ENCODE measurements at places on chromosomes 2 and 18.

DNA sequence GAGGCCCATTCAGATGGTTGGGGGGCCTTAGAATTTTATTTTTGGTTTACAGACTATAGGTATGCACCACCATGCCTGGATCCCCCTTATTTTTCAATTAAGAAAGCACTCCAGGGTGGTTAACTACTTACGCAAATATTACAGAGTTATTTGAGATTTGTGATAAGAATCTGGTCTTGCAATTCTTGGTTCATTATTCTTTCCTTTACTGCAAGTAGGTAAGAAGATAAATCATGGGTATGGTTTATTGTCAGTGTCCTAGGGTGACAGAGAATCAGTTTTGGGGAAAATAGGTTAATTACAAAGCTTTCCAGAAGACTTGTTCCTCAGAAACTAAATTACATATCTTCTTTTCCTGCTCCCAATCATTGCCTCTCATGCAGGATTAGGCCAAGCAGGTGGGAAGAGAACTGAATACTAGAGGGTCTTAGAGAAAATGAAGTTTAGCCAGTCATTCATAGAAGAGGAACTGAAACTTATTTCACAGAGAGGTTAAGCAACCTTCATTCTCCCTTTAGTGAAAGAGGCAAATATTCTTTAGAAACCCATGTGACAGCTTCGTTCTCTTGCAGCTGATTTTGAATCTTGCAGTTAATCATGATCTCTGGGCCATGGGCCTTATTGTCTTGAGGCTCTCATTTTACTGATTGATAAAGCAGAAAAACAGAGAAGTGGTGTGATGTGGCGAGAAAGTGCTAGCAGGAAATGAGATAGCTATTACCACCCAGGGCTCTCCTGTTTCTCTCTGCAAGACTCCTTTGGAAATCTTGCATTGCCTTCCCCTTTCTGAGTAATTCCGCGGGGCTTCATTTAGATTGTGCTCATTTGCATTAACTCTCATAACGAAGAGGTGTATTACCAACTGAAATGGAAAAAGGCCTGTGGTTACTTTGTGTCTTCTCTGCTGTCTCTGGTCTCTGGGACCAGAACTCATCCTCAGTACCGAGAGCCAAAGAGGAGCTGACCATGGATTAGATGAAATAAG is 44.8 kb upstream of the ARHGAP25 start:
- DNase-seq: no peak

- DNase-seq: no peak
These were observed 14.0 kb downstream of the TMEM247 start for GRCh38 chr2:46493241-46493970.

GRCh38 chr2:173424886-173425285 is 70.2 kb downstream of the CDCA7 start:
- no peak for DNase-seq

- DNase-seq: no peak
These were observed 42.5 kb upstream of the ACADL start for GRCh38 chr2:210267698-210268097.

DNA sequence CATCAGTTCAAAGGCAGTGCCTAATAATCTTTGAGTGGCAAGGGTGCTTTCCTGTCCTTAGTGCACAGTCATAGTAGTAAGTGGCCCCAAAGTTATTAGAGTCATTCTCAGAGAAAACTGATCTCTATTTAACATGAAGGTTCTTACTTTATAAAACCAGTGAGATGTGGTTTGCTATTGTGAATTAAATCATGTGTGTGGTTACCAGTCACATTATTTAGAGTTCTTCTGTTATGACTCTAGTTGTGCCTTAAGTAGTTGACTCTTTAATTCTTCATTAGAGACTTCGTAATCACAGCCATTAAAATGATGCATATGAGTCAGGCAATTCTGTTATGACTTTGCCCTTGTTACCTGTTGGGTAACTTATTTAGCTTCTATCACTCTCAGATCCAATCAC is 1392.9 kb upstream of the ACVR2A start:
- no peak for DNase-seq

- DNase-seq: no peak
These were observed 234.3 kb downstream of the CALCRL start for GRCh38 chr2:187213798-187214197.
